ENCODE measurements at places on chromosomes 7 and 10.

DNA sequence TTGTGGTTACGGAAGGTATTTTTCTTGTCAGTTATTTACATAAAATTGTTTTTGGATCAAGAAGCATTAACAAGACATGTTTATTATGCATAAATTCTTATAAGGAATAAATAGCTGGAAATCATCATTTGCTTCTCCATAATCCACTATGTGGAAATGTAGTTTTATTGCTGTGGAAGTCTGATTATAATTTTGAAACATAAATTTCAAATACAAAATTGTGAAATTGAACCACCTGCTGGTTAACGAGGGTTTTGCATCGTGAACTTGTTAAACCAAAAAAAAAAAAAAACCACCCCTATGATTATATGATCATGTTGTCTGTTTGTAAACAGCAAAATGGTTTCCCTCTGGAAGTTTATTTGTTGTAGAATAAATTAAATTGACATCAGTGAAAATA lies 25.9 kb downstream of the ABRAXAS2 start:
- DNase-seq = no peak

DNA sequence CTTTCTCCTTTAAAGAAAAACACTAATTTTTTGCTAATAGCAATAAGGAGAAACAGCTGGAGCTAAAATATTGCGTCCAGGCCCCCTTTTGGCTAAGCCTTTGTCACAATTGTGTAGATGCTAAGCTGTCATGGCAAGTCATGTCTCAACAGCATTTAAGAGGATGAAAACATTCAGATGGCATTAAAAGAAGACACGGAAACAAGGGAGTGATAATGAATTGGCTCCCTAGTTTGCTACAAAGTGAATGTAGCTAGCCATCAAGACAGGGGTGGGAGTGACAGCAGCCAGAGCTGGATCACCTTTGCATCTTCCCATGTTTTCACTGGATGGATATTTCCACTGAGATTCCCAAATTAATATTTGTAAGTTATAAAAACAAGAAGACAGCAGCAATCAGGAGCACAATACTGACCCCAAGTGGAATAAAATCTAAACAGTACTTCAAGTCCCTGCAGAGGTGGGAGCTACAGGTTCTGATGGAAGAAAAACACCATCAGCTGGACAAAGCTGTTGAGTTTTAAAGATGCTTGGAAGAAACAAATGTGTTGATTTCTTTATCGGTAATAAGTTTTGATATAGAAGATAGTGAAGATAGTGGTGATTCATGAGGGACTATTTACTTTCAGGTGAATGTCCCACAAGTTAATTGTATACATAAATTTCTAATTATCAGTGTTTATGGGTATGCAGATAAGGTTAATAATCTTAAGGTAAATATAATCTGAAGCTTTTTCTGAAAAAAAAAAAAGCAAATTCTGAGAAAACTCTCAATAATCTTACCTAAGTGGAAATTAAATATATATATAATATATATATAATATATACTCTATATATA lies 129.4 kb downstream of the SLC16A9 start:
- no peak for DNase-seq

DNA sequence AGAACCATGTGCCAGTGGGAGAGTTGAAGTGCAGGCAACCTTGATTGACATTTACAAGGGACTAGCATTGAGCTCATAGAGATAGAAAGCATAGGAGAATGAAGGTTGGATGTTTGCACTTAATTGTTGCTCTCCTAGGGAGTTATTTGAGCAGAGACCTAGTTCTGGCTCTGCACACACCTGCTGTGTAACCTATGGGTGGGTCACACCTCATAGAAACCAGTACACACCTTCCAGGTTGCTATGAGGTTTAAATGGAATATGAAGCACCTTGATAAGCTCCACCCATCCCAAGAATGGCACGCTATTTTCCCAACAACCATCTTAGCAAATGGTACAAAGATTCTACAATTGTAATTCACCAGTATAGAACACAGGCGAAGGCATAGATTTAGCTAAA lies 86.2 kb upstream of the AOAH start:
- DNase-seq = no peak

DNA sequence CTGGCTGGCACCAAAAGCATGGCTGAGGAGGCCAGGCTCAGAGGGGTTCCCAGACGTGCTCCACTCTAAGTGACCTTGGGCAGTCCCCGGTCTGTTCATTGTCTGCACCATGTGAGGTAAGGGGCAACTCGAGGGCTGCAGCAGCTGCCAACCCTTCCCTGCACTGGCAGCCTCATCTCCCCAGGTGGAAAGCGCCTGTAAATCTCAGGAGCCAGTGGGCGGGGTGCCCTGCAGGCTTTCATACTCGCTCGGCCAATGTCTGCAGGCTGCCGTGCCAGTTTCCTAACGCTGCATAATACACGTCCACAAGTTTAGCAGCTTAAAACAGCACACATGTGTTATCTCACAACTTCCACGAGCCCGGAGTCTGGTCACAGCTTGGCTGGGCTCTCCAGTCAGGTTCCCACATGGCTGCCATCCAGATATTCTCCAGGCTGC lies 12.6 kb upstream of the GDF10 start:
- DNase-seq = no peak

GRCh38 chr10:79133416-79133815 lies 64.7 kb downstream of the ZMIZ1 start:
- no peak for DNase-seq

DNA sequence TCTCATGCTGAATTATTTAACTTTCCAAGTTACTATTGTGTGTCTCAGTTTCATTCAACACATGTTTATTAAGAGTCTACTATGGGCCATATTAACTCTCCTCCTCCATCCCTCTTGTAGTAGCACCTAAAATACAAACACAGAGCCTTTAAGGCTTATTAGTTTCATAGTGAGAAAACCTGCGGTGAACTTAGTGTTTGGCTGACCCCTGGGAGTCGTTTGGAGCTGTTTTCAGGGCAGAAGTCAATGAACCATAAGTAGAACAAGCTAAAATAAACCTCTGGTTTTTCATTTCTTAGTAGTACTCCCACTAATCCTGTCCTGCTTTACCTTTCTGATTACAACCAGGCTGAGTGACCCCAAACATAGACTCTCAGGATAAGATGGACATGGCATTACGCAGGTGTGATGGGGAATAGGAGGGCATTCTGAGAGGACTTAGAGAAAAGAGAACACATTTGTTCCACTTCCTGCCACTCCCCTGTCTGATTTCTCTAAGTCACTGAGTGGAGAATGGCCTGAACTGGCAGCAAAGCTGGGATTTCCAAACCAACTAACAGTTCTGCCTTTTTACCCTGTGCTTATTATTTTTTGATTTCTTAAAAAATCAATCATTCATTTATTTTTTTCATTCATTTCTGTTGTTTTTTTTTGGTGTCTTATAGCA lies 74.5 kb downstream of the LRMDA start:
- DNase-seq = no peak

DNA sequence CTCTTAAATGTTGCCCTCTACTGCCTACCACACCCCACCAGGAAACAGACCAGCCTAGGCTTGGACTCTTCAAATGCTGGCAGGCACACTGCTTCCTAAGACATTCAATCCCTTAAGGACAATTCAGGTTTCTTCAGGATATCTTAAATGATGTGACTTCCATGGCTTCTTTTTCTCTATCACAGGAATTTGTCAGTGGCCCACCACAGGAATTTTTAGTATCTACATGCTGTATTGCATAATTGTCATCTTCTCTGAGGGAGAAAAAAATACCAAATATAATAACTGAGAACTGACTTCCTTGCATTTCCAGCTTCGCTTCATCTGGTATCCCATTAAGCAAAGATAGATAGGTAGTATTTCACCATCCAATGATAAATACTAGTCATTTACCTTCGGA lies 129.3 kb downstream of the WNT2 start:
- DNase-seq = no peak

DNA sequence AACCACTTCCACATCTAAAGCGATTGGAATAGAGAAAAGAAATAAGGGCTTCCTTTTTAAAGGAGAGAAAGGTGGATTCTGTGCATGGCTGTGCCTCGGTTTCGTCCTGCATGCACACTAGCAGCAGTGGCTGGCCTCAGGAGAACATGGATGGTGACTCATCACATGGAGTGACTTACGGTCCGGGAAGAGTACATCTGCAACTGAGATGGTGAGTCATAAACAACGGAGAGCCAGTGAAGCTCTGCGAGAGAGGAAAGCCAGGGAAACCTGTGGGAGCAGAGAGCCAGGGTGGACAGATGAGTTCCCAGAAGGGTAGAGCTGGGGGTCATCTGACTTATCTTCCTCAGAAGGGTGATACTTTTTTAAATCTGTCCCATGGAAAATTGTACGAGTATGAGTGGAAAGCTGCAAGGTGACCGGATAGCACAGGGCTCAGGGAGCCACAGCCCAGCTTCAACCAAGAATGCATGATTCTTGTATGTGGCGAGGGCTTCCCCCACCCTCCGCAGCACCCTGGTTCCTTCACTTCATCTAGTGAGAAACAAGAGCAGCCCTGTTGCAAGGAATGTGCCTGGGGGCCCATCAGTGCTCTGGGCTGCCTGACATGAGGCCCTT lies 259.1 kb downstream of the KLF6 start:
- peak; percentile 44 for DNase-seq

DNA sequence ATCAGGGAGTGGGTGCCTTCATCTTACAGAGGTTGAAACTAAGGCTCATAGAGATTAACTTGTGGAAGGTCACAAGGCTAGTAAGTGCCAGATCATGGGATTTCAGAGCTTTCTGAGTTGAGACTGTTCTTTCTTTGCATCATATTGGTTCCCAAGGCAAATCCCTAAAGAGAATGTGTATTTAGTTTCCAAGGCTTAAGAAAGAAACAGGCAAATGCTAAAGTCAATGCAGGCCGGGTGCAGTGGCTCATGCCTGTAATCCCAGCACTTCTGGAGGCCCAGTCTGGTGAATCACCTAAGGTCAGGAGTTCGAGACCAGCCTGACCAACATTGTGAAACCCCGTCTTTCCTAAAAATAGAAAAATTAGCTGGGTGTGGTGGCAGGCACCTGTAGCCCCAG lies 19.8 kb downstream of the CDK1 start:
- DNase-seq = no peak

- DNase-seq = no peak
These were observed 410.3 kb downstream of the TYW1 start for GRCh38 chr7:67406976-67407375.

- DNase-seq = no peak
These were observed 359.6 kb downstream of the ARL4A start for GRCh38 chr7:13047061-13047460.

DNA sequence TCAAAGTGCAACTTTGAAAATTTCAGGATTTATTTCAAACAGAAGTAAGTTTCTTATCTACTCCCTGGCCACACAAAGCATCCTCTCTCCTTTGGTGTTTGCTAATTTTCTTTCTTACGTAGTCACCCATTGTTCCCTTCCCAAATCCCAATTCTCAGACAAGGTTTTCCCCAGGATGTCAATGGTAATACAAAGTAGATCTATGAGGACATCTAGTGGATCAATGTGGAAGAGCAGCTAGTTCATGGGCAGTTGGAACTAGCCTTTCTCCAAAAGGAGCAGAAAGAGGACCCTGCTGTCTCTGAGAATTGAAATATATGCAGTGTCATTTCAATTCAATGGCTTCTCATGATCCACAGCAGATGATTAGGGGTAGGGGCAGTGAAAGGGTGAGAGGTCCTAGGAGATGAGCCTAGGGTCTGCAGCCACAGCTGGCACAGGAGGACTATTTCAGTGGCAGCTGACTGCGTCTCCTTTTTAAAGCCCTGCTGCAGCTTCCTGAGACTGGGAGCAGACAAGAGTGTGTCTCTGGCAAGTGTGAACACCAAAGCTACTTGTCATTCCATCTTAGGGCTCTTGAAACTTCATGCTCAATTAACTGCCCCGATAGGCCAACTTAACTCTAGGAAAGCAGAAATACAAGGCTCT lies 632.6 kb downstream of the KCNMA1 start:
- no peak for DNase-seq

DNA sequence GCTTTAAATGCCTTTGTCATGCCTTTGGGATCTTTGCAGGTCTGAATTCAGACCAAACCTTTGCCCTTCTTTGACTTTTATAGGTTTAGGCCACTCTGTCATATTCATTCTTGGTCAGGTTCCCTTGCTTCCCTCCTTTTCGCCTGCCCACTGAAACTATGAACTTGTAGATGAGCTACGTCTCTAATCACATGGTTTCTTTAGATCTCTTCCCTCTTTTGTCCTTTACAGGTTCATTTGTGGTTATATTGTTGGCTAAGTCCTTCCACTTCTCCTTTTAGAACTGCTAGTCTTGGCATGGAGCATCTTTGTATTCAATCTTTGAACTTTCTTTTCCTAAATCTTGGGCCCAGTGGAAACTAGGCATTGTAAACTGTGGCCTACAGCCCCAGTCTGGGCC lies 104.0 kb upstream of the ZEB1 start:
- DNase-seq = no peak

DNA sequence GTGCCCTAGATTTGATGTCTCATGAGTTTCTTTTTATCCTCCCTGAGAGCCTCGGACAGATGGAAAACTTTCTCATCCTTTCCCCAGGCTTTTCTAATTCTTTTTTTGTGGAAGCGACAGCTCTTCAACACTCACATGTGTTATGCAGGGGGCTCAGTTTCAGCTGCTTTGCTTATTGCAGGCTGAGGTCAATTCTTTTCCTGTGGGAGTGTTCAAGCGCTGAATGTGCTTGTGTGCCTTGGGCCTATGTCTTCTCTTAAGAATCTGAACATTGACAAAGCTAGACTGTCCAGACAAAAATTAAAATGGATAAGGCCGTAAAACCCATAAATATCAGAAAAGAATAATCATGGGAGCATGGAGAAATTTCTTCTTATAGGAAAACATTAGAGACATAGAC lies 125.2 kb upstream of the STEAP4 start:
- DNase-seq = no peak

DNA sequence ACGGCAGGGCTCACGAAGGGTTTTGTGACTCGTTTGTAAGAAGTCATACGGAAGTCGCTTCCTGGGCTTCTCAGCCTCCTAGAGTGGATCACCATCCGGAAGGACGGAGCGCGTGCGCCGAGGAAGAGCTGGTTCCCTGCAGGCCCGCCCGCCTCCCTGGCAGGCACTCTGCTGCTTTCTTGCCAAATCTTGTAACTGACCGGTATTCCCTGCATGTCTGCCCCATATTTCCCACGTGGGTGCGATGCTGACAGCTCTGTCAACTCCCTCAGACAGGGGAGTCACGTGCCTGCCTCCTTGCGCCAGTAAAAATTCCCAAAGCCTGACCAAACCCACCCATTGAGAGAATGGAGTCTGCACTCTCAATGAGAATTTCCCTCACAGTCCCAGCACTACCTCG lies 12.7 kb downstream of the SHH start:
- no peak for DNase-seq

DNA sequence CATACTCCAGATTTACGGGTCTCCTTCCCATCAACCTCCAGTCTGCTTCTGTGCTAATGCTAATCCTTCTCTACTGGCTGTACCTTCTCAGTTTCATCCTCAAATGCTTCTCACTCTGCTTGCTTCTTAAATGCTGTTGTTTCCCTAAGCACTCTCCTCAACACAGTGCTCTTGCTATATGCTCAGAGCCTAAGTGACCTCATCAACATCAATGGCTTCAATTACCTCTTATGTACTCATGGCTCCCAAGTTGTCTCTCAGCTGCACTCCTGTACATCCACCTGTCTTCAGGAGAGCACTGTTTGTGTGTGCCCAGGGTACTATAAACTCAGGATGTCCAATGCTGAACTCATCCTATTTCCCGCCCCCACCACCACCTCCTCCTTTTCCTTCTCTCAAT lies 22.5 kb downstream of the ELAPOR2 start:
- DNase-seq = no peak
